ENCODE measurements at places on chromosomes 16 and 17. TPM values are rescaled to one million over a fixed set of nuclear protein-coding genes. Genes with fewer than 3 reads are reported as not detected.

The APOBR gene
- 0.11 TPM for total RNA-seq

The TBC1D3H gene
- not detected for total RNA-seq

The NHLRC4 gene
- total RNA-seq = 0.87 TPM

The RAB40B gene
- total RNA-seq = 3.1 TPM

The VAT1L gene
- 22.2 TPM for total RNA-seq

GRCh38 chr17:79125503-79125902 is 50.9 kb downstream of the ENGASE start:
- H3K27me3 ChIP-seq = no peaks in the 10 kb centered on the region
- H3K4me1 ChIP-seq = no peaks in the 10 kb centered on the region
- H3K27ac ChIP-seq = no peak overlapping the region
- no peak for DNase-seq
- no peak overlapping the region for H3K4me3 ChIP-seq

Measured in WTC11 (cell line).